ENCODE measurements at places on chromosomes 5 and 9. TPM values are rescaled to one million over a fixed set of nuclear protein-coding genes. Genes with fewer than 3 reads are reported as not detected.

- DNase-seq = no peak
Observed at GRCh38 chr9:134677743-134678142, 36.1 kb downstream of the COL5A1 start.

- no peak for DNase-seq
Observed at GRCh38 chr9:121368745-121369144, 1.3 kb downstream of the STOM start.

GRCh38 chr5:144202726-144203125 lies 32.1 kb downstream of the KCTD16 start:
- DNase-seq = no peak

GRCh38 chr5:154390096-154390495 lies 55.7 kb upstream of the SAP30L start:
- DNase-seq = no peak

DNA sequence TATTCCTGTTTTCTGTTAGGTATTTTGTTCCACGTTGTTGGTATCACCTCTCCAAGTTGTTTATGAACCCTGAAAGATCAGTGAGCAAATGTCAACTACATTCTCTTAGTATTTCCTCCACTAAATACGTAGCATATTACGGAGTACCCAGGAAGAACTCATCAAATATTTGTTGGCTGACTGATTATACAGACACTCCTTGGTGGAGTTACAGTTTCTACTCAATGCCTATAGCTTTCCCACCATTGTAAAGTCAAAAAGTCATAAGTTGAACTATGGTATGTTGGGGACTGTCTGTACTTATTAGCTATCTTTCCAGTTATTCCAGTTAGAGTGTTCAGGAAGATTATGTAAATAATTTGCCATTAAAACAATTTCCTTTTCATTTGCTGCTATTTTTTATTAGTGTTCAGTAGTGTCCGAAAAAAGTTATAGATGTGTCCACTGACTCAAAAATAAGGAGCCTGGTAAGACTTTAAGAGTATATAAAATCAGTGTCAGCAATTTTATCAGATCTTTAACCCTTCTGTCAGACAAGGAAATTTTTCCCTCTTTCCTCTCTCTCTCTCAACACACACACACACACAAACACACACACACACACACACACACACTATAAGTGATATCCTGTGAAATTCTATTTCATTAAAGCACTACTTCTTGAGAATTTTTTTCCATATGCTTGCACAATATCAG lies 6.8 kb upstream of the APBA1 start:
- no peak for DNase-seq

- peak; percentile 16 for DNase-seq
Observed at GRCh38 chr9:101131326-101131725, 102.8 kb downstream of the PLPPR1 start.

DNA sequence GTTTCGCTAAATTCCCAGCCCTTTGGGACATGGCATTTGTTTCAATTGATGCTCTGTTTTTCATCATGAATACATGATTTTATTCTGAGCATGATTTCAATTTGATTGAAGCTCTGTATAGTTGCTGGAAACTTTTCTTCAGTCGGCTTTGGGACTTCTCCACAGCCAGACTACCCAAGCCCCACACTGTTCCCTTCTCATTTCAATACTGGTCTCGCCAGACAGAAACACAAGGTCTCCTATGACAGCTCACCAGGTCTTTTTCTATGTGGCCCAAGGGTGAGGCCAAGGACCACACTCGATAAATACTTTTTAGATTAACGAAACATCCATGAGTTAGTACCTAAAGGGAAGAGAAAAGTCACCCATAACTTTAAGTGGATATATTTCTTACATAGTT lies 132.2 kb downstream of the ARL15 start:
- DNase-seq = no peak

DNA sequence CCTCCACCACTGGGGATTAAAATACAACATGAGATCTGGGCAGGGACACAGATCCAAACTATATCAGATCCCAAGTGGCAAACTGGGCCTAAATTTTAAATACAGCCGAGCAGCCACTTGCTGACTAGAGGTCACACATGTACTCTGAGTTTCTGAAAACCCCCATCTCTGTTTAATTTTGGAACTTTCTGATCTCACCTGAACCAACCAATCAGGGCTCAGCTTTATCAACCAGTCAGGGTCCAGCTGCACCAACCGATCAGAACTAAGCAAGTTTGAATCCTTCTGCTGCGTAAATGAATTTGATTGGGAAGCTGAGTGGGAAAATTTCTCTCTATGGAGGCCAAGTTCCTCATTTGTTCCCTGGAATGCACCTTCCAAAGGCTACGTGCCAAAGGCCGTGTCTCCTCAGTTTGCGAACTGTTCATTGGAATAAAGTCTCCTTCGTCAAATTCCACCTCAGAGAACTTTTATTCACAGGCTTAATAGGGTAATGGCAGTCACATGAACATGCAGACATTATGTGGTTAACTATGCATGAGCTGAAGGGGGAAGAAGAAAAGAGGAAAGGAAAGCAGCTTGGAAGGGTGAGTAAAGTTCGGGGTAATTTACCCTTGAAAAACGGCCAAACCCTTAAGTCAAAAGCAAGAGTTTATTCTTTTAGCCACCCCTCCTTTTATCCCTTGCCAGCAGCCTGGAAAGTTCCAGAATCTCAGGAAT lies 3.7 kb downstream of the CD180 start:
- DNase-seq = no peak

IL13 gene
- not detected for polyA plus RNA-seq

DNA sequence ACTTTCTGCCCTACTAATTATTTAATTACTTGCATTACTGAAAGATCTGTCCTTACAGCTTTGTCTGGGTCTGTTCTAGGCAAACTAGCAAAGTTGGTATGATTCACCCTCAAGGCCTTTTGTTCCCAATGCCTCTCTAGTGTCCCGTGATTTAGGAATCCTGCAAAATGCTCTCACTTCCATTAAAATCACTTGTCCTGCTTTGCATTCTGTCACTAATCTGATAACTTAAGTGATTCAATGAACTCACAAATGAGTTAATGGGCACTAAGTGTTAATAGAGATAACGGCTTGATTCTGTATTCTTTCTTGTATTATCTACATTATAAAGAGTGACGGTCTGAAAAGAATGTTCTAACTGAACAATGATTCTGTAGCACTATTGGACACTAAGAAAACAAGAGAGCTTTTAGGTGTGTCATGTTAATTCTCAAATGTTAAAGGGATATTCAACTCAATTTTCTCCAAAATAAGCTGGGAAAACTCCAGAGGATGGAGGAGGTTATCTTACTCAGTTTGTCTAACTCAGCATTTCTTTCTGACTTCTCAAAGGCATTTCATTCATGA lies 697.3 kb downstream of the CETN3 start:
- DNase-seq = no peak

DNA sequence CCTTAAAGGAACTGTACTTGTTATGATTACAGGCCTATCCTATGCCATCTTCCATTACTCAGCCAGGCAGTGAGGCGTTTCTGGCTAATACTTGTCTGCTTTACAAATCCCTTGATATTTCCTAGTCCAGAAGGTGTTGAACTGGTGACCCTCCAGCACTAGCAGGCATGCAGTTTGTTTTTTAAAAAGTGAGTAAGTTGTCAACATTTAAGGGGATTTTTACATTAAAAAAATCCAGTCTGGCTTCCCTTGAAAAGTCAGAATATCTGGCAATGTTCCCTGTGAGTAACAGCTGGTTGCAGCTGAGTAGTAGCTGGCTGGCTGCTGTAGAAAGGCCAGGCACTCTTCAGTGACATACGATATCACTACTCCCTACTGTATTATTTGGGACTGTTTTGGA lies 21.8 kb downstream of the GRIN3A start:
- no peak for DNase-seq

DNA sequence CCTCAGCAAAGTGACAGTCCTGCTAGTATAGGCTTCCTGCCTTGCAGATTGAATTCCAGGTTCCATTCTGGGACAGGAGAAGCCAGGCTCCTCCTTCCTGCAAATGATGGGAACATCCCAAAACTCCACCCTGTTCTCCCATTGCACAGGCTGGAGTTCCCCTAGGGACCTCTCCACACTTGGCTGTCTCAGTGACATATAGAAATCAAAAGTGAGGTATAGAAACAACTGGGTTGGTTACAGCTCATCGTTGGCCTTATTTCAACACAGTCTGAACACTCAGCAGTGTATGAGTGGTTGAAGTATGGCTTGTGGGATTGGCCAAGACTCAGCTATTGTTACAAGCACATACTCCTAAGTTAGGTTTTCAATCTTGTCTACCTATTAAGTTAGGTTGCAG lies 157.8 kb upstream of the FTMT start:
- DNase-seq = no peak

ZFP37 gene
- polyA plus RNA-seq = 1.5 TPM

RNF183 gene
- 0.42 TPM for polyA plus RNA-seq

KIF20A gene
- 35.8 TPM for polyA plus RNA-seq

- no peak for DNase-seq
Observed at GRCh38 chr5:60577116-60577515, 122.8 kb downstream of the DEPDC1B start.

IARS1 gene
- polyA plus RNA-seq = 94.6 TPM

DNA sequence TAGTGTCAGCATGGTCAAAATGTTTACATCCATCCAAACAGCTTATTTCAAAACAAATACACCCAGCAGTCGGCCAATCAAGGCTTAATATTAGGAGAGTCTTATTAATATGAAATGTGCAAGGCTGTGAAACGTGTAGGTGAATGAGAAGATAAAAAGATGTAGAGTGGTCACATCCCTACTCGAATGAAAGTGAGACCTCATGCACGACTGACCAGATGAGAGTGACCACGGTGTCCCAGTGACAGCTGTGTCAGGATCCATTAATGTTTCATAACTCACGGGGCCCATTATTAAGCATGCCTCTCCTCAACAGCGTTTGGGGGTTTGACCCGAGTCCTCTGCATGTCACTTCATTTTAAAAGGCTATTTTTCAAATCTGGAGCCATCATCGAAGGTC lies 39.4 kb upstream of the SSBP2 start:
- no peak for DNase-seq

GRCh38 chr9:21611891-21612290 lies 129.8 kb upstream of the IFNE start:
- no peak for DNase-seq

- no peak for DNase-seq
Observed at GRCh38 chr9:32573821-32574220, 862 bp upstream of the NDUFB6 start.
